ENCODE measurements at places on chromosomes 7 and 10.

DNA sequence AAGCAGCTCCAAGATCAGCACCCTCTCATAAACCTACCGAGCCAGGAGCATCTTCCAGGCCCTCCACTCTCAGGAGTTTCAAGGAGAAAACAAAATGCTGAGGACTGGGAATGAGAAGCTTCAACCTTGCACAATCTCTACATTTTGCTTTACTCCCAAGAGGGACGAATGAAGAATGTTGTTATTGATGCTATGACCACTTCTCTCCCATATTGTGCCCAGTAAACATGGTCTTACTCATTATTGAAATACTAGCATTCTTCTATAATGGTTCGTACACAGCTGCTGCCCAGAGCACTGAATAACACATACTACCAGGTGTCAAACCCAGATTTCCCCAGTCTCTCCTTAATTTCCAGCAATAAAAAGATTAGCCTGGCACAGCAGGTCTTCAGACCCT lies 63.4 kb upstream of the BET1 start:
- DNase-seq, result no peak

DNA sequence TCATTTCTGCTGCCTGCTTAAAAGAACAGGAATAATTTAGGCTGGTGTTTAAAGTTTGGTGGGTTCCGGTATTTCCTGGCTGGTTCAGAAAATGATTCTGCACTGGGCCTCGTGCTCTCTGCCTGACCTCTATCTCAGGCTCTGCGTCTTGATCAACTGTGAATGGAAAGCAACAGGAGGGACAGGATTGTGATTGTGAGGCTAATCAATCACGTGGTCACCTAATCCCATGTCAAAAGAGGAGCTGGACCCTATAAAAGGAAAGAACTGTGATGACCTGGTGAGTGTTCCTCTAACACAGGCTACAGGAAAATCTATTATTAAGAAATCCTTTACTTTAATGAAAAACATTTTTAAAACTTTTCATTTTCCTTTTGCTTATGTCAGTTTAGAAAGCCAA lies at the start of gene DHX32:
Gene DHX32 (minus strand): TSS at position 101 of the 400 bp plus-strand sequence. CDS start 468 bp downstream, outside the sequence.
- DNase-seq, result no peak

DNA sequence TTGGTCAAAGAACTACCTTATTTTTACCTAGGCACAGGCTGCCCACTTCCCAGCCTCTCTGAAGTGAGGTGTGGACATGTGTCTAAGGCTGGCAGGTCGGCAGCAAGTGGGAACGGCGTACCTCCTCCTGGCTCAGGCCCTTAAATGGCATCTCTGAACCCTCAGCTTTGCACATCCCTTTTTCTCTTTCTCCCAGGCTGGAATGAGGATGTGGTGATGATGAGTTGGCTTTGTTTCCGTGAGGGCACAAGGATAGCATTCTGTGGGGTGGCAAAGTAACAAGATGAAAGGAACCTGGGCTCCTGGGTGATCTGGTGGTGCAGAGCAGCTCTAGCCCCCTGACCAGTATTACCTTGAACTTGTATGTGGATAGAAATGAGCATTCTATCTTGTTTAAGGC lies 196.8 kb downstream of the REEP3 start:
- no peak for DNase-seq

DNA sequence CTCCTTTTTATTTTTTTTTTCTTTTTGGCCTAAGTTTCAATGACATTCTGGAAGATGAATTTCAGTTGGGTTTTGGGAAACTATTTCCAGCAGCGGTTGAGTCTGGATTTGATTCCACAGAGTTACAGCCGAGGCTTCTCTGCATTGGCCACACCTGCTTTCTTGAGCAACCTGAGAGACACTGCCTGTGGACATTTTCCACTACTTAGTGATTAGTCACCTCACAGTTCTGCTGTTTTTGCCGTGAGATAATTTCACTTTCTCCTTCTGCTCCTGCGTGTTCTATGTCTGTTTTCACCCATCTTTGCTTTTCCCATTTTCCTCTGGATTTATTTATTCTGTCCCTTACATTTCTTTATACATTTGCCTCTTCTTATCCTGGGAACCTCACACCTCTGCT lies 243.0 kb downstream of the BICC1 start:
- DNase-seq, result no peak

- DNase-seq, result no peak
These were observed 192.5 kb upstream of the PRSS1 start for GRCh38 chr7:142556740-142557139.

DNA sequence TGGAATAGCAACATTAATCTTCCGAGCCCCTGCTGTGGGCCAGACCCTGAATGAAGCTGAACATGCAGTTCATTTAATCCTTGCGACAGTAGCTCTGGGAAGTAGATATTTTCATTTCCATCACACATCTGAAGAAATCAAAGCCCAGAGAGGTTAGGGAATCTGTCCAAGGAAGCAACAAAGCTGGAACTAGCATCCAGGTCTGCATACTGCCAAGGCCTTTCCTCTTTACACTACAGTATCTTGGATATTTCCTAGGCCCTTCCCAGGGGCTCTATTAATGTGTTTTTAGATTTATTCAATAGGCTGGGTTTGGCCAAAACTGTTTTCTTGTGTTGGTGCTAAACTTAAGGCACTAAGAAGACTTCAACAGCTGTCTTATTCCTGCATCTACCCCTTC lies 48.1 kb downstream of the FAM13C start:
- DNase-seq, result no peak
